ENCODE measurements at places on chromosomes 7 and 10. TPM values are rescaled to one million over a fixed set of nuclear protein-coding genes. Genes with fewer than 3 reads are reported as not detected.

VWDE gene
- polyA plus RNA-seq = not detected

PTEN gene
- polyA plus RNA-seq = 40.4 TPM

ANKRD1 gene
- polyA plus RNA-seq = not detected

CPVL gene
- 1.6 TPM for polyA plus RNA-seq

GRM3 gene
- polyA plus RNA-seq = not detected

EVX1 gene
- polyA plus RNA-seq = not detected

MBLAC1 gene
- polyA plus RNA-seq = 1.4 TPM

OGDHL gene
- not detected for polyA plus RNA-seq

MKX gene
- not detected for polyA plus RNA-seq

YKT6 gene
- polyA plus RNA-seq = 46.3 TPM

GATA3 gene
- 2.0 TPM for polyA plus RNA-seq

ATP6V1F gene
- polyA plus RNA-seq = 325 TPM

UNC5B gene
- not detected for polyA plus RNA-seq

CUX1 gene
- polyA plus RNA-seq = 22.2 TPM

ITGB8 gene
- not detected for polyA plus RNA-seq

PRKG1 gene
- 0.36 TPM for polyA plus RNA-seq

AKR1C3 gene
- polyA plus RNA-seq = 1.6 TPM

CTAGE15 gene
- polyA plus RNA-seq = 0.50 TPM

ETV1 gene
- polyA plus RNA-seq = not detected

ZNF37A gene
- polyA plus RNA-seq = 6.2 TPM

GRID2IP gene
- polyA plus RNA-seq = 0.09 TPM

VAX1 gene
- polyA plus RNA-seq = not detected

PPP2R2D gene
- 17.1 TPM for polyA plus RNA-seq

CNNM1 gene
- polyA plus RNA-seq = not detected

SDHAF3 gene
- polyA plus RNA-seq = 37.9 TPM

LIPF gene
- not detected for polyA plus RNA-seq

ZPBP gene
- polyA plus RNA-seq = not detected

TMEM184A gene
- 0.08 TPM for polyA plus RNA-seq

SH2D4B gene
- not detected for polyA plus RNA-seq
